ENCODE measurements at places on chromosomes 4 and X. TPM values are rescaled to one million over a fixed set of nuclear protein-coding genes. Genes with fewer than 3 reads are reported as not detected.

MAGEB5 gene
- not detected for total RNA-seq

XG gene
- total RNA-seq: 0.73 TPM

PLP1 gene
- total RNA-seq: 4.9 TPM

SPANXA1 gene
- total RNA-seq: not detected

GPRIN3 gene
- total RNA-seq: 1.0 TPM

VCX3A gene
- total RNA-seq: not detected

ATRX gene
- total RNA-seq: 62.6 TPM

SSX4 gene
- total RNA-seq: not detected

PCDH7 gene
- total RNA-seq: 30.1 TPM

GPR50 gene
- total RNA-seq: not detected

BGN gene
- total RNA-seq: 356 TPM

RNF212 gene
- total RNA-seq: 0.37 TPM

F8A2 gene
- total RNA-seq: not detected

RASL11B gene
- 0.54 TPM for total RNA-seq

ARMCX4 gene
- 2.5 TPM for total RNA-seq

NLRP2B gene
- total RNA-seq: not detected

NBDY gene
- 12.0 TPM for total RNA-seq

PDCL2 gene
- total RNA-seq: not detected

PHEX gene
- 1.2 TPM for total RNA-seq

CLTRN gene
- 0.12 TPM for total RNA-seq

BMP3 gene
- not detected for total RNA-seq

HTN3 gene
- total RNA-seq: not detected

BANK1 gene
- 0.06 TPM for total RNA-seq
